Breast epithelium (tissue), 4 donors: ENCODE measurements at places on chromosomes 7 and 10. TPM values are rescaled to one million over a fixed set of nuclear protein-coding genes. Genes with fewer than 3 reads are reported as not detected.

DNA sequence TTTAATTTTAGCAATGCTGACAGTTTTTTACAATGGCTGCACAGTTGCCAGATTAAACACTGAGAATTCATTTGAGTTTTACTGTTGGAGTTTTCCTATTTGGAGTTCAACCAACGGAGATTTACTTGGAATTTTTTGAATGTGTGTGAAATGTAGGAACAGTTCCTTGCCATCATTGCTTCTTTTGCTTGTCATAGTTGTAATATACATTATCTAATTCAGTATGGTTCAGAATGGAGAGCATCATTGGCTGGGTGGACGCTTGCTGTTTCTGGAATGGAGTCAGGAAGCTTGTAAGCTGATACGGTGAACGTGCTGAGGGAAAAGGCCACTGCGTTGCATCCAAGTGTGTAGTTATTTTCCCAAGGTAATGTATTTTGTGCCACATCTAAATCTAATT, 404.3 kb upstream of the KLF6 start:
- H3K4me1 ChIP-seq = no peaks in the 10 kb centered on the region
- H3K4me3 ChIP-seq = no peak overlapping the region
- H3K27me3 ChIP-seq = no peaks in the 10 kb centered on the region

DNA sequence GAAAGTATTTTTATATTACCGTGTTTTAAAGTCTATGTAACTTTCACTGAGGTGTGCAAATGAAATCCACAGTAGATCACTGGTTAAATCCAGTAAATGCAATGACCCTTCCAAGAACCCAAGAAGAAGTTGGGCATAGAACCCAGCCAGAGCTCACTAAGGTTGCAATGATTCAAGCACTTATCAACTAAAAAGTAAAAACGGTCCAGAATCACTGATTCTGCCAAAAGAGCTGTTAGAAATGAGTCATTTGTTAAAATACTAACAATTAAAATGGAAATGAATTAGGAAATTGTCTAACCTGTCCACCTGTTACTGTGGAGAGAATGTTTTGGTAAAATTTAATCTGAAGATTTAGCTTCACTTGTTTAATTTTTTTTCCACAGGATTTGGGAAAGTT, 74.4 kb downstream of the ANK3 start:
- H3K27ac ChIP-seq = no peak overlapping the region
- H3K27me3 ChIP-seq = no peaks in the 10 kb centered on the region
- DNase-seq = no peak
- no peaks in the 10 kb centered on the region for H3K36me3 ChIP-seq
- no peaks in the 10 kb centered on the region for H3K4me1 ChIP-seq

DNA sequence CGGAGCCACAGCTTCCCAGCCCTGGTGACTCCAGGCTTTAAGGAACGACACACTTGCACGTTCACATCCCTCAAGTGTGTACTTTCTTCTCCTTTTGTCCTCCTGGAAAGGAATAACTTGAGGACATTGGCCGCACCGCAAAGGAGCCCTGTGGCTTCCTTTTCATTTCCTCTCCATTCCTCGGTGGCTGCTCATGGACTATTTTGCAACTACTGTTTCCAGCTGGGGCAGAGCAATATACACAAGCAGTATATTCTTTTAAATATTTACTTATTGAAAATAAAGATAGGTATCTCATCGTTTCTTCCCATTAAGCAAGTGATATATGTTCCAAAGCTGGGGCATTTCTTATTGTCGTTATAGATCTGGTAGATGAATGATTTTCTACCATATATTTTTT, 97.2 kb upstream of the LYZL1 start:
- H3K27me3 ChIP-seq = no peaks in the 10 kb centered on the region
- no peak for DNase-seq
- no peaks in the 10 kb centered on the region for H3K4me1 ChIP-seq
- no peak overlapping the region for H3K4me3 ChIP-seq
- H3K27ac ChIP-seq = no peak overlapping the region

GRCh38 chr7:48421357-48421756, 250.1 kb downstream of the ABCA13 start:
- H3K4me3 ChIP-seq = no peak overlapping the region
- no peaks in the 10 kb centered on the region for H3K4me1 ChIP-seq
- no peak overlapping the region for H3K27ac ChIP-seq
- H3K27me3 ChIP-seq = no peaks in the 10 kb centered on the region
- no peaks in the 10 kb centered on the region for H3K36me3 ChIP-seq

DNA sequence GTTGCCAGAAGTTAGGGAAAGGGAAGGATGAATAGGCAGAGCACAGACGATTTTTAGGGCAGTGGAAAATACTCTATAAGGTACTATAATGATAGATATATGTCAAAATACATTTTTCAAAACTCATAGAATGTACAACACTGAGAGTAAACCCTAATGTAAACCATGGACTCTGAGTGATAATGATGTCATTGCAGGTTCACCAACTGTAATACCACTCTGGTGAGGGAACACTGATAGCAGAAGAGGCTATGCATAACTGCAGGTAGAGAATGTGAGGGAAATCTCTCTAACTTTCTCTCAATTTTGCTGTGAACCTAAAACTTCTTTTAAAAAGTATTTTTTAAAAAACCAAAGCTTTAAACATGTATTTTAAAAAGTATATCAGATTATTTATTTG, 22.1 kb downstream of the POT1 start:
- H3K4me1 ChIP-seq = no peaks in the 10 kb centered on the region
- DNase-seq = no peak

GRCh38 chr7:50696810-50697582, 85.7 kb downstream of the GRB10 start:
- DNase-seq = no peak
- no peak overlapping the region for H3K27ac ChIP-seq
- H3K4me1 ChIP-seq = no peaks in the 10 kb centered on the region

DNA sequence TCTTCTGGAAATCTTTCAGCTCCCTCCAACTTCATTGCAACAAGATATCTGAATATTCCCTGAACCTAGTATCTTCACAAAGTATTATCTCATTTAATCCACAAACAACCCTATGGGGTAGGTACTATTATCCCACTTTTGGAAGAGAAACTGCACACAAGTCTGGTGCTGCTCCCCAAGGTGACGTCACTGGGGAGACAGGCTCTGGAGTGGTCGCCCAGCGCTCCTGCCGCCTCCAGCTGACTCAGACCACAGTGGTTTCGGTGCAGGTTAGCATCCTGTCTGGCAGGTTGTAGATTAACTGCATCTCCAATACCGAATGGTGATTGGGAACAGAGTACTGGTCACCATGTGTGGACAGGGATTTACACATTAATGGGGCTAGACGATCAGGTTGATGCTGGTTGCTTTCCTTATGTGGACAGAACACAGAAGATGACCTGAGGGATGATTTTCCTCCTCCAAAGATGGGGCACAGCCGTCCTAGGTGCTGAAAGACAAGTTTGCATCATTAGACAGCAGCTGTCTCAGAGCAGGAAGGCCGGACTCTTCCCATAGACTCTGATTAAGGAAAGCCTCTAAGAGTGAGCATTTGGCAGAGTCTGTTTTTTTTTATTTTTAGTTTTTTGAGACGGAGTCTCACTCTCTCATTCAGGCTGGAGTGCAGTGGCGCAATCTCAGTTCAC, 128.6 kb downstream of the TRRAP start:
- H3K27me3 ChIP-seq = no peaks in the 10 kb centered on the region

- H3K27ac ChIP-seq = no peak overlapping the region
- H3K4me1 ChIP-seq = no peaks in the 10 kb centered on the region
- no peaks in the 10 kb centered on the region for H3K36me3 ChIP-seq
- DNase-seq = no peak
- peaks cover 7% of the 10 kb centered on the region for H3K27me3 ChIP-seq
These were observed 85.0 kb downstream of the PRKCQ start for GRCh38 chr10:6494936-6495592.

The ADCY1 gene
- total RNA-seq = 14.4 TPM
